Kasumi-1 (cell line): ENCODE measurements at places on chromosomes 4 and X.

DNA sequence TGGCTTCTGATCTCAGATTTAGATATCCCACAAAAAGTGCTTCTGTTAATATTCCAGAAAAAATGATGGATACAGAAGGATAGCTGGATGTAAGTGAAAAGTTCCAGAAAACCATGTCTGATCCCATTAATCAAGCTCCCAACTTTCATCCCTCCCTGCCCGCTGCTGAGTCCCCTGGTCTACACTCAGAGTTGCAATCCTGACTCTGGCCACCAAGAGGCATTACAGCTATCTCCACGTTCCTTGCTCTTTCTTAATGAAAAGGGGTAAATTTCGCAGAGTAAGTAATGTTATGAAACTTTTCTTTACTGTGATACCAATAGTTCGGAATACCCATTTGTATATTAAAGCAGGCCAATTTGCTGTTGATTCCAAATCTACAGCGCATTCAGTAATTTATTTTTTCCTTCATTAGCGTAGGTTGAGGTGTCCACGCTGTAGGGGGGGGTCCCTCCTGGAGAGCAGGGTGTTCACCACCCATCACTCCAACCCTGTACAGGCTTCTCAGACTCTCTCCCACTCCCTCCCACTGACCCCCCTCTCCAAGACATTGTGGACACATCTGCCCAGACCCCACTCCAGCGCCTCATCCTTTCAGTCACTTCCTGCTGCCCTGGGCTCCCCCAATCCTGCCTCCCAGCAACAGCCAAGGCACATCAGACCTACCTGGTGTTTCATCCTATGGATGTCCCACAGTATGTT lies 55.1 kb downstream of the RAB40A start:
- peak; percentile 38 for DNase-seq

GRCh38 chr4:54852602-54853001 lies 194.8 kb downstream of the KIT start:
- no peak for DNase-seq

DNA sequence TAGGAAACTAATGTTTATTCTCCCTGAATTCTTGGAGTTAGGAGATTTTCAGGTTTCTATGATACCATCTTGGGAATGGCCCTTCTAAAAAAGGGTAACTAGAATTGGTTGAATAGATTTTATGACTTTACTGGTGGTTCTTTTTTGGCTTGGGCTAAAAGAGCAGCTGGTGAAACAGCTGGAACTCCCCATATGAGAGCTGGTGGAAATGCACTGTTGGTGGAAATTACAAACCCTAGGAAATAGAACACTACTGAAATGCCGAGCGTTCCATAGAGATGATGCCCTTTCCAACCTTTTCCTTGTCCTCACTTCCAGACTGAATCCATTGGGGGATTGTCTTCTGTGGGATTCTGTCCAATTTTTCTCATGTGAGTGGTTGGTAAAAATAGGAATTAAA lies 139.5 kb downstream of the STIM2 start:
- no peak for DNase-seq

- no peak for DNase-seq
These were observed 180.2 kb downstream of the ARAP2 start for GRCh38 chr4:36064117-36064516.

- no peak for DNase-seq
These were observed 114.9 kb downstream of the MAGEB17 start for GRCh38 chrX:16282209-16282608.

GRCh38 chrX:119151051-119151380 lies 23.4 kb upstream of the KIAA1210 start:
- no peak for DNase-seq

DNA sequence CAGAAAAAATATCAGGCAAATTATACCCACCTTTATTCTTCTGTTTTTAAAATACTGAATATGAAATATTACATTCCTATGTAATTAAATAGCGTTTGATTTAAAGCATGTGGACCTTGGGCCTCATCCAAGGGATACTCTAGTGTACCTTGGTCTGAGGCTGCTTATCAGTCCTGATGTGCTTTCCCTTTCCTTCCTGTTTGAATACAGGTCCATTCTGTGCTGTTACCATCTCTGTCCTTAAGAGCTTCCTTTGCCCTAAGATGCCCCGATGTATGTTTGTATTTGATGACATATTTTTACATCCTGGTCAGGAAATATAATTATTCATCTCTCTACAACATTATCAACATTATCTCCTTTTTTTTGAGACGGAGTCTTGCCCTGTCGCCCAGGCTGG lies 24.1 kb downstream of the FAT4 start:
- DNase-seq = no peak
